ENCODE measurements at places on chromosomes 7 and 10. TPM values are rescaled to one million over a fixed set of nuclear protein-coding genes. Genes with fewer than 3 reads are reported as not detected.

Gene CCDC172
- not detected for total RNA-seq

Gene LOXL4
- total RNA-seq, result 1.7 TPM

Gene SPDYE9
- not detected for total RNA-seq

Gene SCIN
- total RNA-seq, result not detected

Gene AQP1
- 0.48 TPM for total RNA-seq

Gene SPDYE5
- not detected for total RNA-seq

Gene PLAU
- 4.2 TPM for total RNA-seq

All from neural crest cell (in vitro differentiated cells).